Stimulated activated CD4-positive, alpha-beta T cell treated with anti-CD3 and anti-CD28 coated beads, TNF-alpha, amount 100 ng/mL, for 1 hour (primary cell): ENCODE measurements at places on chromosomes 12 and 14.

- DNase-seq = no peak
Measured at GRCh38 chr12:26773313-26774104, 59.5 kb downstream of the ITPR2 start.

- DNase-seq = no peak
Measured at GRCh38 chr12:94748726-94749421, 98.5 kb upstream of the TMCC3 start.

DNA sequence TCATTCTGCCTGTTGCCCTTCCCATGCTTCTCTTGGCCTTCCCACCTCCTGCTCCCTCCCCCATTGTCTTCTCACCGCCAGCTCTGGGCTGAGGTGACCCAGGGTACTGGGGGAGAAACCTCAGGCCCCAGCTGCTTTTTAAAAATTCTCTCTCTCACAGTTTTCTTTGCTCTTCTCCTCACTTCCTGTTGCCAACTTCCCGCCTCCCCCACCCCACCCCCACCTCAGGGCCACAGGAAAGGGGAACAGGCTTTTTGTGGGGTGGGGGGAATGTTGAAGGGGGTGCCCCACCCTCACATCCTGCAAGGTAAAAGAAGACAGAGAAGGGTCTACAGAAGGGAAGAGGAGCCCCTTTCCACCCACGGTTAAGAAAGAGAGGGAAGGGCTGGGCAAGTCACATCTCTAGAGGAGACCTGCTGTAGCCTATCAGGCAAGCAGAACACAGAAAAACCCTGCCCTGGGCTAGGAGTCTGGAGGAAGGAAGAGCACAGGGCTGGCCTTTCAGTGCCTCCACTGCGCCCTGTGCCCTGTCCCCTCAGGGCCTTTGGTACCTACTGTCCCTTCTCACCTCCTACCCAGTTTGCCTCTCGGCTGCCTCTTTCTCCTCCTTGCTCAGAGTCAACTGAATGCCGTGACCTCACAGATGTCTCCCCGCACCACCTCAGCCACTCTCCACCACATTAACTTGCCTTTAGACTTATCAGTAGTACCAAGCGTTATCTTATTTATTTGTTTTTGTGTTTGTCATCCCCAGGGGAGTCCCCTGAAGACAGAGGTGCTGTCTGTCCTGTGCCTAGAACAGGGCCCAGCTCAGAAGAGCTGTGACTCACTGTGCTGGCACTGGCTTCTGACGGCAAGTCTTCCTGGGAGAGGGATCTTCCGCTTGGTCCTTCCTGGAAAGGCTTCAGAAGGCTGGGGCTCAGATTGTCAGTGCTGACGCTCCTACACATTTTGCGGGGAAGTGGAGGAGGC lies 1.7 kb downstream of the ARHGAP9 start:
- no peak for DNase-seq

GRCh38 chr14:64465831-64466554 lies 694 bp downstream of the AKAP5 start:
- no peak for DNase-seq

GRCh38 chr12:131250028-131250950 lies 296.6 kb downstream of the ADGRD1 start:
- no peak for DNase-seq

- no peak for DNase-seq
Measured at GRCh38 chr14:67555518-67556090, 22.5 kb downstream of the PLEKHH1 start.

DNA sequence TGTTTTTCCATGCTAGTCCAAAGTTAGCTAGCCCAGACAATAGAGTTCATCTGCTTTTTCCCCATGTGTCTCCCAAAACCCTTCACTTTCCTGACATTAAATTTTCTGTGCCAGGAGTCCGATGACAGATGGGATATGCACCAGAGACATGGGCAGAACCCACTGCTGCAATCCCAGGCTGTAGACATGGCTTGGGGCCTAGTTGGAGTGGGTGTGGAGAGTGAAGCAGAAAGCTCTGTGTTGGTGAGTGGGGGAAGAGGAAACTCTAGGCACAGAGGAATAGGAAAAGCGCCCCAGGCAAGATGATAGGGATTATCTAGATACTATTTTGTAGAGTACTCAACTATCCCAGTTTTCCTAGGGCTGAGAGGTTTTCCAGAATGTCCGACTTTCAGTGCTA lies 4.8 kb upstream of the KRT74 start:
- DNase-seq = no peak

GRCh38 chr14:101881426-101881825 lies 82.9 kb upstream of the DYNC1H1 start:
- no peak for DNase-seq

DNA sequence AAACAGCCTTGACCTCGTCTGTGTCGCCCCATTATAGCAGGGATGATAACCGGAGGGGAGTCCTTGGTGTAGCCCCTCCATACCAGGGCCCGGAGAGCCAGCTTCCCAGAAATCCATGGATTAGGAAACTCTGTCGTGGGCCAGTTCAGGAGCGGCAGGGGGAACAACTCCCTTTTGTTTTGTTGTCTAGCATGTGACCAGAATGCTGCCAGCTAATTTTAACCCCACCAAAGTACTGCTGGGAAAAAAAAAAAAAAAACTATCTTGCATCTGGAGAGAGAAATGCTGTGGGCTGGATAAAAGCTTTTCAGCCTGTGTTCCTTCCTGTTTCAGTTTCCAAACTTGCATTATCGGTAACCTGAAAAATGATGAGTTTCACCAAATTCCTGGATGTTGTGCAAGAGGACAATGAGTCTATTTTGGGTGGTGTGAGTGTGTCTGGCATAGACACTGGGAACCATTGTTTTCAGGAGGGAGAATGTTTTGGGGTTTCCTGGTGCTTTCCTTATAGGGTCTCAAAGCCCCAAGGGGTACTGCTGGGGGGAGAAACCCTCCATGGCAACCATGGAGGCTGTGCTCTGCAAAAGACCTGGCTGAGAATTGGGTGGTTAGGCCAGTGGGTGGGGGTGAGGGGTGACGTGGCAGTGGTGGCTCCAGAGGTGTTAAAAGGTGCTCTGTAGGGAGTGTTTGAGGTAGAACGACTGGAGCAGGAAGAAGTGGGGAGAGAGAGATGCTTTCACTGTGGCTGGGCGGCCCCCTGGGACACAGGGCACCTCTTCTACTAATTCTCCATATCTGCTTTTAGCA lies 14.9 kb upstream of the IRF2BPL start:
- no peak for DNase-seq

GRCh38 chr12:98385641-98386040 lies 129.7 kb upstream of the TMPO start:
- DNase-seq = no peak

GRCh38 chr14:83470466-83470865 lies 1936.8 kb upstream of the SEL1L start:
- DNase-seq = no peak

DNA sequence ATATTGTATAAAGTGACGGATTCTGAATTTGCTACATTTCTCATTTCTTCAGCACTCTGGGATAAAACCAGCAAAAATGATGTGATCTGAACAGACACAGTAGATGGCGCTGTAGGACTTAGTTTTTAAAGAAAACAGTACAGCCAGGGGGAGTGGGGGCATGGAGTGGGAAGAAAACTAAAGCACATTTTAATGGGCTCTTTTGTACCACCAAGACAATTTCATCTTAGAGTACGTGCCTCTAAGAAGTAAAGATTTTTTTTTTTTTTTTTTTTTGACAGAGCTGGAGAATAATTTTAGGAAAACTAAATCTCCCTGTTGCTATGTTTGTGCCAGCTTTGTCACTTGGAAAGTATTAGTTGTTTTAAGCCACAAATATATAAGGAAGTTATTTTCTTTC lies 124.4 kb downstream of the RAD51B start:
- no peak for DNase-seq
